Mesenchymal stem cell (in vitro differentiated cells and primary cell): ENCODE measurements at places on chromosomes 16 and 17.

DNA sequence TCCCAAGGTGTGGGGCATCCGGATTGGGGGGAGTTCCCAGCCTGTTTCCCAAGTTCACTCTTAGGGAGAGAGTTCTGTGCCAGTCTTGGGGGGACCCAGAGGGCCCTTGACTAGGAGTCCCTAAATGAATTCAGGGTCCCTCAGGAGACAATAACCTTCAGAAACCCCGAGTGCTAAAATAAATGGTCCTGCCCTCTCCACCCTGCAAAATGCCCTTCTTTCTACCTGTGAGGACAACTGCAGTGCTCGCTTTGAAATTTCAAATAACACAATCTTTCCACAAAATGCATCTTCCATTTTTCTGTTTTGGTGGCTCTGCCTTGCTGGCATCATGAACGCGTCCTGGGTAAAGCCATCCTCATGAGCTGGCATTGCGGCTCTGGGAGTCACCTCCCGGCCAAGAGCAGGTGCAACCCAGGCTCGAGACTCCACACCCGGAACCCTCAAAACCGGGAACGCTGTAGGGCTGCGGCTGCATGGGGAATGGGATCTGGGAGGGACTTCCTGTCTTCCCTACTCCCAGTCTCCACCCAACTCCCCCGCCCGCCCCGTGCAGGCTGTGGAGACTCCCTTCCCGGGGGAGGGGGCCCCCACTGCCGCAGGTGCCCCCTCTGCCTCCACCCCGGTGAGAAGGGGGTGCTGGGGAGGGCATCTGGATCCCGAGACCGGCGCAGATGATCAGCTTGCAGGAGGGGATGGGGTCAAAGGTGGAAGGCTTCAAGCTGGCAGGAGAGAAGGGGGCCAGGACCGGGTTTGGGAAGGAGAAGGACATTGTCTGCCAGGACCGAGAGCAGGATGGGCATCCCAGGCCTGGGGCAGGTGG, at the start of gene ZNF205:
ZNF205 (plus strand) TSS at position 529 of the 823 bp plus-strand sequence. CDS start 845 bp downstream, outside the sequence.
- peaks cover 19% of the 10 kb centered on the region for H3K36me3 ChIP-seq
- peak; percentile 74 for DNase-seq
- H3K27me3 ChIP-seq, result no peaks in the 10 kb centered on the region
- peaks cover 24% of the 10 kb centered on the region for H3K4me1 ChIP-seq
- no peak within 1 kb of the TSS for H3K27ac ChIP-seq

DNA sequence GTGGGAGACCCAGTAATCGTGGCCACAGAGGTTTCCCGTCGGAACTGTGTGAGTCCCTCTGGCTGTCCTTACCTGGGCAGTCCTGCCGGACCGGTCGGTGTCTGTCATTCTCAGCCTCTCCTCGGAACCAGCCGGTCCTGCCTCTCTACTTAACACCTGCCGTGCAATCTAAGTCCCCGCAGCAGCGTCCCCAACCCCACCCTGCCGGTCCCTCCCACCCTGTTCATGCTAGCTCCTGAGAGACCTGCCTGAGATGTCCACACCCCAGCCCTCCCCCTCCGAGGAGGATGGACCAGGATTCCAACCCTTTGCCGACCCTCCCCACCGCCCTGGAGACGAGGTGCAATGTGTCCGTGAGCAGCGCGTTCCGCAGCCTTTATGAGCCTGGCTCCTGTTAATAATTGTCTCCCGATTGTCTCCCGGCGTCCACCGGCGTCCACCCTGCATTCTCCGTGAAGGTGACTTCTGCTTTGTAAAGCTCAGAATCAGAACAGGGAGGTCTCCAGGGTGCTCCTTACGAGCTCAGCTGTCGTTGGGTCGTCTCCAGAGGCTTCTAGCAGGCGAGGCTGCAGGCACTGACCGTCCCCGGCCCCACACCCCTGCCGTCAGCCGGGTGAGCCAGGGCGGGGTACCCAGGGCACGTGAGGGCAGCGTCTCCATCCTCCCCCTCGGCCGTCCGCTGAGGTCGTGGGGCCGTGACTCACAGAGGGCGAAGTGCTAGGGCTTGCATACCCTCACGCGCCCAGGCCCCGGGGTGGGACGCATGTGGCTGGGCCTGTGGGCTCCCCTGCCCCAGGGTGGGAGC, 10.1 kb downstream of the METRNL start:
- H3K4me1 ChIP-seq, result peaks cover 73% of the 10 kb centered on the region
- DNase-seq, result no peak
- no peaks in the 10 kb centered on the region for H3K27me3 ChIP-seq
- no peak overlapping the region for H3K27ac ChIP-seq
- no peak overlapping the region for H3K4me3 ChIP-seq

- no peak for DNase-seq
- peaks cover 19% of the 10 kb centered on the region for H3K36me3 ChIP-seq
- peak overlapping the region; percentile 39 for H3K27ac ChIP-seq
- peaks cover 9% of the 10 kb centered on the region for H3K4me1 ChIP-seq
- peak overlapping the region; percentile 81 for H3K4me3 ChIP-seq
Observed at GRCh38 chr16:9089660-9090059, 1.8 kb upstream of the HAPSTR1 start.

DNA sequence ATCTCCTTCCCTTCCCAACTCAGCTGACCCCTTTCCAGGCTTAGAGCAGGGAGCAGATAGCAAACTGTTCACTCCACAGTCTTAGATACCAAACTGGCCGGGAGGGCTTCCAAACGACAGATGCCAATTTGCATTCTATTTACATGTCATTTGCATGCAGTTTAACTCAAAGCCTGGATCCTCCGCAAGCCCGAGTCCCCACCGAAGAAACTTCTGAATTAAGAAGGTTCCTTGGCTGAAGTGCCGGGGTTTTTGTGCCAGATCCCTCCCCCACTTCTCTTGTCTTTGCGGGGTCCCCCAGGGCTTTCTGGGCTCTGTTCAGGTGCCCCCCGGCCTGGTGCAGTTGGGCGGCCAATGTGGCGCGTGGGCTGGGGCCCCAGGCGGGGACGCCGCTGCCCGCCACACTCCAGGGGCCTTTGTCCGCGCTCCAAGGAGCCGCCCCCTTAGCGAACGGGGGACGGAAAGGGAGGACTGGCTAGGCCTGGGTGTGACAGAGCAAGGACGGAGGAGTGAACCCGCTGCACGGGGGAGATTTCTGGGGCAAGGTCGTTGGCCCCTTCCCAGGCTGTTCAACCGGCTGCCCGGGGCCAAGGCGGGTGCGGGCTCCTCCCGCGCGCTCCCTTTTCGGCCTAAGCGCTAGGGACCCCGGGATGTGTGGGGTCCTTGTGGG, 1.2 kb downstream of the GPRC5B start:
- DNase-seq, result peak; percentile 51
- H3K4me1 ChIP-seq, result peaks cover 26% of the 10 kb centered on the region
- H3K27me3 ChIP-seq, result peaks cover 10% of the 10 kb centered on the region
- H3K36me3 ChIP-seq, result no peaks in the 10 kb centered on the region
- H3K4me3 ChIP-seq, result peak overlapping the region; percentile 75

DNA sequence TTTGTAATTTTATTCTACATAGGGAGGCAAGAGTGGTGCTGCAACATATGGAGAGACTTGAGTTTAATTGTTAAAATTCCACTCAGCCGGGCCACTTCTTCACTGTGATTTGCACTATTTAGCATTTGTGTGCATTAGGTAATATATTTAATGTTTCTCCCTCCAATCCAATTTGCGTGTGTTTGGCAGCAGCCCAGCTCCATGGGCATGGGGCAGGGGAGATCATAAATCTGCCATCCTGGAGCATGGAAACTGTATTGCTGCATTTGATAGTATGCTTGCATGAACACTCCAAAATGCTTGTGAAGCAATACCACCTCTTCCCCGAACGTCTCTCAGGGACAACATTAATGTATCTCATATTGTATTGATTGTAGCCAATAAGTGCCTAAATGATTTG, 339.1 kb upstream of the RBFOX1 start:
- no peak for DNase-seq
- no peaks in the 10 kb centered on the region for H3K27me3 ChIP-seq
- H3K27ac ChIP-seq, result no peak overlapping the region
- no peak overlapping the region for H3K4me3 ChIP-seq

- no peak overlapping the region for H3K4me3 ChIP-seq
- no peak overlapping the region for H3K27ac ChIP-seq
- H3K27me3 ChIP-seq, result no peaks in the 10 kb centered on the region
- peak; percentile 38 for DNase-seq
Observed at GRCh38 chr17:17994271-17995069, 21.8 kb downstream of the DRC3 start.

DNA sequence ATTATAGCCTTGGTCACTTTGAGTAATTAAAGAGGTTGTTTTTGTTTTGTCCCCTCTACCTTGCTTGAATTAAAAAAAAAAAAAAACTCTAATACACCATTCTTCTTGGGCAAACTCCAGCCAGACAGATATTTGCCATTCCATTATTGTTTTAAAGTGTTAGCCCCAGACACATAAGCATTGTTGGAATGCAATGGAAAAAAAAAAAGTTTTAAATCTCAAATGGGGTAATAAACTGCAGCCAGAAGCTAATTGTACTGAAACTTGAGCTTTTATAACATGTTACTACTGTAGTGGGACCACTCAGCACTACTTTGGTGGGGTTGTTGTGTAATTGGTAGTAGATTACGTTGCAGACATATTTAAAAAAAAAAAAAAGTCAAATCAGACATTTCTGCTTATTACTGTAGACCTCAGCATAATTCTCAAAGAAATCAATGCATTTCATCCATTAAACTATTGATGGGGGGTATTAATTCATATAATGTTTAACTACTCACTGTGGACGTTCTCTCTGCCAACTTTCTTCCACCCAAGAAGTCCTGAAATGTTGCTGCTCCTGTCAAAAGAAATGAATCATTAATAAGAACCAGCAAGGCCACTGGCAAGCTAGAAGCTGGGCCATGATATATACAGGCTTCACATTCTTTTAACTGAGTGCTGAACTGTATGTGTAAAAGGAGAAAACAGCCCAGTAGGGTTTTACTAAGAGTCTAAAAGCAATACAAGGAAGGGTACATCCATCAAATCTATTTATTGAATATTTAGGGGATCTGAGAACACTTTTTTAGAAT, 626.6 kb upstream of the SOX9 start:
- no peaks in the 10 kb centered on the region for H3K27me3 ChIP-seq
- no peaks in the 10 kb centered on the region for H3K4me1 ChIP-seq
- H3K27ac ChIP-seq, result peak overlapping the region; percentile 93
- no peaks in the 10 kb centered on the region for H3K36me3 ChIP-seq
- DNase-seq, result no peak

DNA sequence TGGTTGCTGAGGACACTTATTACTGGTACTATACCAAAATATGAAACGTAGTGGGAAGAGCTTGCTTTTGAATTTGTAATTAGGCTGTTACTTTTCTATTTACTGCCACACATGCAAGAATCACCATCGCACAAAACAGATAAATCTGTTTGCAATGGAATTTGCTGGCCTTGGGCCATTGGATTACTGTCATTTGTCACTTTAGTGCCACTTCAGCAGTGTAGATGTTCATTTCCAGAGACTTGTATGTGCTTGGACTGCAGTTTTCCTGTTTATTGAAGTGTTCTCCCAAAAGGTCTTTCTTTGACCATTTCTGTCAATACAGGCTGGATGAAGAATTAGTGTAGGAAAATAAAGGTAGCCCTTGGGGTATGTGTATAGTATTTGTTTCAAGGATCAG, 4.5 kb downstream of the USP10 start:
- no peak for DNase-seq
- no peaks in the 10 kb centered on the region for H3K36me3 ChIP-seq
- H3K4me1 ChIP-seq, result peaks cover 11% of the 10 kb centered on the region
- H3K4me3 ChIP-seq, result no peak overlapping the region
- no peaks in the 10 kb centered on the region for H3K27me3 ChIP-seq
- no peak overlapping the region for H3K27ac ChIP-seq

- no peak for DNase-seq
- no peaks in the 10 kb centered on the region for H3K27me3 ChIP-seq
- H3K36me3 ChIP-seq, result peaks cover 16% of the 10 kb centered on the region
- peak overlapping the region; percentile 81 for H3K4me3 ChIP-seq
Observed at GRCh38 chr16:29809031-29809747, 2.8 kb upstream of the PRRT2 start.

DNA sequence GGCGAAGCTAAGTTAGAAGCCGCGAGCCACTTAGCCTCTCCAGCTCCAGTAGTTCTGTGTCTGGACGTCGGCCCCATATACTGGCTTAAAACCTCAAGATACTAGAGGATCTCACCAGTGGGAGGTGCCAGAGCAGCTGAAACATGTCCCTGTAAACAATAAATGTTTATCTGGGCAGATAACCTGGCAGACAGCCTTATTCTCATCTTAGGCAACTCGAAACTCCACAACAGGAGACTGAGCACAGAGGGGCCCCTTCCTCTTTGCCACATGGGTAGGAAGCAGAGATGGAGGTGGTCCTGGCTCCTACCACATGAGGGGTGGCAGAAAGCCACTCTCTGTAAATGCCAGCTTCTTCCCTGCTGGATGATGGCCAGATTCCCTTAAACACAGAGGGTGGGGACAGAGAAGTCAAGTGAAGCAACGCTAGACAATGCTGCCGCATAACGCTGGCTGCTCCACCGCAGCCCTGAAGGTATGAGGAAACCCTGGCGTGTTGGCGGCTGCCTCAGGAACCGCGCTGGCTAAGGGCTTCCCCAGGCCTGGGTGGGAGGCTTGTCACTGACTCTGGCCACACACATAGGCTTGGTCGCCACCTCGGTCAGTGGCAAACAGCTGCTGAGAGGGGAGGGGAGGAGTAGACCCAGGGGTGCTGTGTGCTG, 67.9 kb downstream of the HIC1 start:
- H3K27ac ChIP-seq, result no peak overlapping the region
- peak; percentile 57 for DNase-seq
- peaks cover 3% of the 10 kb centered on the region for H3K4me1 ChIP-seq
- no peaks in the 10 kb centered on the region for H3K27me3 ChIP-seq
- H3K36me3 ChIP-seq, result peaks cover 22% of the 10 kb centered on the region
- peak overlapping the region; percentile 7 for H3K4me3 ChIP-seq

GRCh38 chr16:9050102-9050830, 41.2 kb upstream of the HAPSTR1 start:
- H3K27ac ChIP-seq, result no peak overlapping the region
- no peak overlapping the region for H3K4me3 ChIP-seq
- DNase-seq, result no peak
- no peaks in the 10 kb centered on the region for H3K36me3 ChIP-seq

GRCh38 chr16:15919331-15919730, 30.1 kb upstream of the ABCC1 start:
- H3K27ac ChIP-seq, result no peak overlapping the region
- H3K27me3 ChIP-seq, result no peaks in the 10 kb centered on the region
- no peak overlapping the region for H3K4me3 ChIP-seq
- DNase-seq, result no peak

- H3K36me3 ChIP-seq, result peaks cover 17% of the 10 kb centered on the region
- no peak overlapping the region for H3K27ac ChIP-seq
- no peak overlapping the region for H3K4me3 ChIP-seq
Observed at GRCh38 chr17:48894886-48895285, 2.3 kb downstream of the ATP5MC1 start.

DNA sequence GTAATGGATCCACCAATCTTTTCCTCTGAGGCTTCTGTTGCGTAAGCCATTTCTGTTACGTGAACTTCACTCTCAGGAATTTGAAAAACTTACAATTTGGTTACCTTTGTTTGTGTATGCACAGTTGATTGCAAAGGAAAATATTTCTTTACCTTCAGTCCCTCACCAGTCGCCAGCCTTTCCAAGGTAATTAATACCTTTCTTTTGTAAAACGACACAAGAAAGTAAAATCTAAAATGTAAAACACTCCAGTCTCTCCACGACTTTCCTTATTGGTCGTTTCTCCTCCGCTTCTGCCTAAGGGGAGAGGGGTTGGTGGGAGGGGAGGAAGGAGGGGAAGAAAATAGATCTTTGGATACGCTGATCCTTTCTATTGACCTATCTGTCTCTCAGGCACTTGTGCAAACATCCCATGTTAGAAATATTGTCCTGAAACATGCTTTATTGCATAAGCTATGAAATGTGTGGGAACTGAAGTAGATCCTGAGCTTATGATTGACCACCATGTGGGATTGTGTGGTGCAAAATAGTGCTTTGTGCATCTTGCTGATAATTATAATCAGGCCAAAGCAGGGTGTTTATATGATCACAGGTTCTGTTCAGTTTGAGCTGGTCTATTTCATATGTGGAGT, 32.4 kb upstream of the EFCAB13 start:
- no peak for DNase-seq
- no peak overlapping the region for H3K4me3 ChIP-seq
- H3K27ac ChIP-seq, result no peak overlapping the region
- H3K36me3 ChIP-seq, result peaks cover 67% of the 10 kb centered on the region
